Neural progenitor cell (in vitro differentiated cells): ENCODE measurements at places on chromosomes 11 and 22. TPM values are rescaled to one million over a fixed set of nuclear protein-coding genes. Genes with fewer than 3 reads are reported as not detected.

- DNase-seq, result peak; percentile 94
Observed at GRCh38 chr22:29470159-29470855, 9.7 kb upstream of the NEFH start.

DNA sequence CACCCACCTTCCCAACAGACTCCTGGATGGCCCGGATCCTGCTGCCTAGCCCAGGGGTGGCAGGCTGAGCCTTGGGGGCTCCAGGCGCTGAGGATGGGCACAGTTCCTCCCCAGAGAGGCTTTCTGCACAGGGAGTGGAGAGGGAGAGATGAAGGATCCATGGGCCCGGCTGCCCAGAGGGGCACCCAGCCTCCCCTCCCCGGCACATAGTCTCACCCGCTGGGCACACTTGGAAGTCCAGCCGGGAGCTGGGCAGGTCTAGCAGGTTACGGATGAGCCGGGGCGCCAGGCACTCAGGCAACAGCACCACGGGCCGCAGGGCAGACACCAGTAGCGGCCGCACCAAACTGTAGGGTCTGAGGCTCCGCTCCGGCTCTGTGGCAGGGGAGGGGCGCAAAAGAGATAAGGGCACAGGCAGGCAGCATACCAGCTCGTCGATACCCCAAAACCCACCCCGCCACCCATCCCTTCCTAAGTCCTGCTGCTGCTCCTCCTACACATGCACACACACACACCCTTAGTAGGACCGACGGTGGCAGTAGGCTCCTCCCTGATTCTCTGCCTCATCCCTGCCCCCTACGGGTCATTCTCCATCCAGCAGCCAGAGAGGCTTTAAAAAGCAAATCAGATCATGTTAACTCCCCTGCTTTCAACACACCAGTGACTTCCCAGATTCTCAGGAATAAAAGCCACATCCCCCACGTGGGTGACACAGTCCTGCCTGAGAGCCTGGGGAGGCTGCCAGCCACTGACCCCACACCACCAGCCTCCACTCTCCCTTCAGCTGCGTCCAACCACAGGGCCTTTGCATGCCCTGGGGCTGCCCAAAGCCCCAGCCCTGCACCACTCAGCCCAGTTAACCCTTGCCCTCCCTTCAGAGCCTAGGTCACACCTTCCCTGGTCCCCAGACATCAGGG lies 6.5 kb upstream of the MFNG start:
- DNase-seq, result peak; percentile 70

- DNase-seq, result no peak
Observed at GRCh38 chr11:85889676-85890579, 34.7 kb downstream of the CCDC83 start.

DNA sequence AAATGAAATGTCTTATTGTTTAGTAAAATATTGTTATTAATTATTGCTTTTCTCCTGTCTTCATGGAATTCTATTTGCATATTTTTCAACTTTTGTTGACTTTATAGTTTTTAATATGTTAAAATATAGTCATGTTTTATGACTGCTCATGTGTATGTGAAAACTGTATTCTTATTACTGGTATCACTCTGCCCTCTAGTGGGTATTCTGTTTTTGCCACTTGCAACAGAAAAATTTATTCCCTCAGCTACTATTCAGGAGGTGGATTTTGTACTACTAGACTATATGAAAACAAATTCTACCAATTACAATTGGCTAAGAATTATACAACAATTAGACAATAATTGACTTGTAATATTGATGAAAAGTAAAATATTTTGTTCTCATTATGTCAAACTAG lies 45.0 kb downstream of the OR4C6 start:
- peak; percentile 9 for DNase-seq

DNA sequence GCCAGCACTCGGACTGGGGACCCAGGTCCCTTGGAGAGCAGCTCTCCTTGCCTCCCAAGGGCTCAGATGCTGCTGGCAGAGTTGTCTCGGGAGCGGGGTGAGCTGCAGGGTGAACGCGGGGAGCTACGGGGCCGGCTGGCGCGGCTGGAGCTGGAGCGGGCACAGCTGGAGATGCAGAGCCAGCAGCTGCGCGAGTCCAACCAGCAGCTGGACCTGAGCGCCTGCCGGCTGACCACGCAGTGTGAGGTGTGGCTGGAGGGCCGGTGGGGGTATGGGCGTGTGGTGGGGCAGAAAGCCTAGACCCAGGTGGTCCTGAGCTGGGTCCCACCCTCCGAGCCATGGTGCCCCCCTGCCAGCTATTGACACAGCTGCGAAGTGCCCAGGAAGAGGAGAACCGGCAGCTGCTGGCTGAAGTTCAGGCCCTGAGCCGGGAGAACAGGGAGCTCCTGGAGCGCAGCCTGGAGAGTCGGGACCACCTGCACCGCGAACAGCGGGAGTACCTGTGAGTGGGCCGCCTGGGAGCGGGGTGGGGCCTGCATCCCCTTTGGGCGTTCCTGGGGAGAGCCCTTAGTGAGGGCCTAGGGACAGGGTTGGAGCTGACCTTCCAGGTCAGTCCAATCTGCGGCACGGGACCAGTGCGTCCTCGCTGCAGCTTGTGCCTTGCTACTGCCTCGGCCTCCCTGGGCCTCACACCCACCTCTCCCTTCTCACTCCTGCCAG lies 5.8 kb upstream of the RPS6KA4 start:
- no peak for DNase-seq

GRCh38 chr11:68942751-68943271 lies 38.0 kb downstream of the MRGPRD start:
- no peak for DNase-seq

DNA sequence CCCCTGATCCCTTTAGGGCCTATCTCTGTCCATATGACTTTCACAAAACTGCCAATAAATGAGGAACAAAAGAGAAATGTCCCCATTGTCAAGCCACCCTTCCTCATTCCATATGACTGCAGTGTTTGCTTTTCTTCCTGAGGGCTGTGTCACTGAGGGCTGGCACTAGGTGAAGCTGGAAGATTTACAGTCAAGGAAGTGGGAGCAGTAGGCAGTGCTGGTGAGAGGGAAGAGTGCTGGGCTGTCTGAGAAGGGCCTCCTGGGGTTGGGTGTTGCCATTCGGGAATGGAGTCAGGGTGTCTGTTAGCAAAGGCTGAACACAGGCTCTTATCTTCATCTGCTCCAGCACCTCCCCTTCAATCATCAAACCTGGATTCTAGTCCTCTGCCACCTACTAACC lies 30.9 kb downstream of the INSC start:
- no peak for DNase-seq

Gene SYT7
- total RNA-seq, result 0.73 and 4.4 TPM in 2 replicates

Gene OR5P2
- total RNA-seq, result not detected in 2 replicates

Gene UBQLNL
- total RNA-seq, result 0.19 and 0.90 TPM in 2 replicates

Gene TRIM6
- 7.1 and 7.4 TPM in 2 replicates for total RNA-seq

Gene TST
- total RNA-seq, result 21.5 and 53.4 TPM in 2 replicates

Gene CLNS1A
- total RNA-seq, result 284 and 413 TPM in 2 replicates

Gene USP2
- 2.1 and 2.6 TPM in 2 replicates for total RNA-seq

Gene PKDREJ
- total RNA-seq, result not detected in 2 replicates

Gene POTEH
- total RNA-seq, result not detected in 2 replicates

Gene KLHL35
- 1.2 and 1.5 TPM in 2 replicates for total RNA-seq
